ENCODE measurements at places on chromosomes 3 and 15.

DNA sequence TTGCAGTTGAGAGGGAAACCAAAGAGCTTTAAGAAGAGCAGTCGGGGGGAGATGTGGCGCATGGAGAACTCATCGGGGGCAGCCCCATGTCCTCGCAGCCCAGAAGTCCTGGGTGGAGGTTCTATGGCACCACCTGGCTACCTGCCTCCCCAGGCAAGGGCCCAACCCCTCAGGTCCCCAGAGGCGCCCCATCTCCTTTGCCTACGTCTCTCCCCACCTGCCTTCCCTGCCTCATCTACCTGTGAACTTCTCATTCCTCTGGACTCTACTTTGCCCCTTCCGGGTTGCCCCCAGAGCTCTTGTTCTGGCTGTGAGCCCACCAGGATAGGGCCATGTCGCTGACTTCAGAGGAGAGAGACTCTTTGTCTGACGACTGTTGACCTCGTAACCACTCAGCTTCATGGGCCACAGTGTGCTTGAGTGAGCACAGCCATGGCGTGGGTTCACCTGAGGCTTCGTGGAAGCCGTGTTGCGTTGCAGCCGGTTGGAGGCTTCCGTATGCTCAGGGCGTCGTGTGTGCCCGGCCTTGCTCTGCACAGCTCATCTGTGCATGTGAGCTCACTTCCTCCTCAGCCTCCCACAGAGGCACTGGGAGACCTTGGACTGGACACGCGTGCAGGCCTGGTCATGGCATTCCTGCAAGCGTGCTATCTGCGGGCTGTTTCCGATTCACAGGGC lies 13.4 kb downstream of the APBA2 start:
- DNase-seq: no peak

DNA sequence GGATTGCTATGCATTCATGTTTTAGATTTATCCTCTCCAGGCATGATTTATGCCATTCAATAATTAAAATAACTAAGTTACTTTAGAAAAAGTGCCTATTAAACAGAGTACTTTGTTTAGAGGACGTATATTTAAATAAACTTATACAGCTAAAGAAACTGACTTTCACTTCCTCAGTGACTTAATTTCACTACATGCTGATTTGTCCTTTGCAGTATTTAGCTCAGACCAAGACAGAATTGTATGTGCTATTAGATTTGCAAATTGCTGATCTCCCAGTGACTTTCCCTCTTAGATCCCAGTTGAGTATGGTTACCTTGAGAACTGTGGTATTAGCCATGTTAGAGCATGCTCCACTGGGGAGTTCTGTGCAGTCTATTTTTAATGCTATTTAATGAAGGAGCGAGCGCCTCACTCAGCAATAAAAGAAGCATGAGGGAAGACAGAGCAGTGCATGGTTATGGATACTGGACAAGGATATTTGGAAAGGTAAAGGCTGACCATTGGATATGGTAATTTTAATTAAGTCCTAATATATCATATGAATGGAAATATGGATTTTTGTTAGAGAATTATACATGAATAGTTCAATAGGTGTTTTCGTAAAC lies 2.7 kb downstream of the ARPP21 start:
- DNase-seq: no peak

DNA sequence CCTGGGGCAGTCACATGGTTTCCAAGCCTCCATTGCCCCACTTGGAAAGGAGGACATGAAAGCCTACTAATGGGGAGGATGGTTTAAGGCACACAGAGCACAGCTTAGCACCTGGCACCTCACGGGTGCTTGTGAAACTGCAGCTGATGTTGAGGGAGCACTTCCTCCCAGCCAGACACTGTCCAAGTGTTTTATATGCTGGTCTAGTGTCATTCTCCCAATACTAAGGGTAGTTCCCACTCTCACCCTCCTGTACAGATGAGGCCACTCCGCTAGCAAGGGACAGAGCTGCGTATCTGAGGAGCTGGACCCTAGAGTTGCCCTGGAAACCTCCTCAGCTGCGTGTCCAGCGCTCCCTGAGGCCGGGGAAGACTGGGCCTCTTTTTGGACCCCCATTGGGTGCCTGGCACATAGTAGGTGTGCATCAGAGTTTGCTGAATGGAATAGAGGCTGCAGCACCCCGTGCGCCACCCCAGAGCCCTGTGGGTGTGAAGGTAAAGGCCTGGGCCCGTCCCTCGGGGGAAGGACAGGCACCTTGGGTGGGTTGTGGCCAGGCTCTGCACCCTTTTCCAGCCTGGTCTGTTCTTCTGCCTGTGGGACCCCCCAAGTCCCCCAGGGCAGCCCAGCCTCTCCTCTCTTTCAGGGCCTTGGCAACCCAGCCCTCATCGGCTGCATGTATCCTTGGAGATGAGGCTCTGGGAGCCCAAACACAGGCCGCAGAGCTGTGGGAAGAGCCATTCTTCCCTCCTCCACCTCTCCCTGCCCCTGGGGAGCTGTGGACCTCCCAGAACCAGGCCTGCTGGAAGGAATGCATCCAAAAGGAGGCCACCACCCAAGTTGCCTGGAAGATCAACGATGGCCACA lies 31.3 kb downstream of the DNASE1L3 start:
- no peak for DNase-seq

GRCh38 chr15:39427705-39428104 lies 153.2 kb upstream of the THBS1 start:
- DNase-seq: no peak

DNA sequence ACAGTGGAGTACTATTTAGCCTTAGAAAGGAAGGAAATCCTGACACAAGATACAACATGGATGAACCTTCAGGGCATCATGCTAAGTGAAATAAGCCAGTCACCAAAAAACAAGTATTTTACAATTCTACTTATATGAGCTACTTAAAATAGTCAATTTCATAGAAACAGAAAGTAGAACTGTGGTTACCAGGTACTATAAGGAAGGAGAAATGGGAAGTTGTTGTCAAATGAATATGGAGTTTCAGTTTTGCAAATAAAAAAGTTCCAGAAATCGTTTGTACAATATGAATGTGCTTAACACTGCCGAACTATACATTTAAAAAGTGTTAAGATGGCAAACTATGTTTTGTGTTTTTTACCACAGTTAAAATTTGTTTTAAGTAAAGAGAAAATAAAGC lies 26.8 kb downstream of the TRANK1 start:
- no peak for DNase-seq

DNA sequence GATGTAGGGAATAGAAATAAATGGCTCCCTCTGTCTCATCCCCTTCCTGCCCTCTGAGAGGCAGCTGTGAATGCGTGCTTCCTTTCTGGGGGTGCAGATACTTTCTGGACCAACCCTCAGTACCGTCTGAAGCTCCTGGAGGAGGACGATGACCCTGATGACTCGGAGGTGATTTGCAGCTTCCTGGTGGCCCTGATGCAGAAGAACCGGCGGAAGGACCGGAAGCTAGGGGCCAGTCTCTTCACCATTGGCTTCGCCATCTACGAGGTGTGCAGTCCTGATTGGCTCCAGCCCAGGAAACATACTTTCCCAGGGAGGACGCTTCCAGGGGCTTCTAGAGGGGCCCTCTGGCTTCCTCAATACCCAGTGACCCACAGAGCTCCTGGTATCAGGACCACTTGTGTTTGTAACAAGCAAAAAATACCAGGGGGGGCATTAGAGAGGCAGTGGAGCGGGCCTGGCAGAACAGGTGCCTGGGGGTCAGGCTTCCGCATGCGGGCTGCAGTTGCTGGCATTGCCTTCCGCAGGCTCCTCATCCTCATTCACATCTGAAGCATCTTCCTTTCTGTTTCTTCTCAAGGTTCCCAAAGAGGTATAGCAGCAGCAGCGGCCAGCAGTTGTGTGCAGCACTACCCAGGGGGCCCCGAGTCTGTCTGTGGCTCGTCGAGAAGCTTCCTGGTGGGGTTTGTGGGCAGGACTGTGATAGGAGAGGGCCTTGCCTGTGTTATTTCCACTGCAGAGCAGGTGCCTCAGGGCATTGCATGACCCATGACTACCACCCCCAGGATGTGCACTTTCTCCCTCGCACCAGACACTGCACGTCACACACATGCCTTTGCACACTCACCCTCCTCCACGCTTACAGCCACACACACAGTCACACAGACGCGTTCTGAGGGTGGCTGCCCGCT lies 42.5 kb downstream of the CAPN3 start:
- no peak for DNase-seq

DNA sequence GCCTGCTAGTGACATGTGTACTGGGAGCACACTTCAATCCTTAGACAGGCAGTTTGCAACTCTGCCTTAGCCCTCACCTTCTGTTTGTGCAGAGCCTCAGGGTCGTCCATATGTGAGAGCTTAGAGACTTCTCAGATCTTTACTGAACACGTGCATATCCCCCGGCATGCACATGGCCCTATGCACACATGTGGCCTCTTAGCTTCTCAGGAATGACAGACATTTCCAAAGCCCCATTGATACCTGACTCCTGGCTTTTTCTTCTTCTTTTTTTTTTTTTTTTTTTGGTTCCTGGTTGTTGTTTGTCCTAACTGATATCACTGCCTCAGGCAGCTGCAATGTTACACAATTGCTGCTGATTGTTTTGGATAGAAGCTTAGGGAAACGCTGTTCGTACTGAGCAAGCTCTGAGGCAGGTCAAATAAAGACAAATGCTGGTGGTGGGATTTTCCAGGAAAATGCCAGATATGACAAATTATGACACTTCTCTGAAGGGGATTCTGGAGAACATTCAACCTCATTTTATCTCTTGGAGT lies 107.2 kb upstream of the RGMA start:
- DNase-seq: no peak

DNA sequence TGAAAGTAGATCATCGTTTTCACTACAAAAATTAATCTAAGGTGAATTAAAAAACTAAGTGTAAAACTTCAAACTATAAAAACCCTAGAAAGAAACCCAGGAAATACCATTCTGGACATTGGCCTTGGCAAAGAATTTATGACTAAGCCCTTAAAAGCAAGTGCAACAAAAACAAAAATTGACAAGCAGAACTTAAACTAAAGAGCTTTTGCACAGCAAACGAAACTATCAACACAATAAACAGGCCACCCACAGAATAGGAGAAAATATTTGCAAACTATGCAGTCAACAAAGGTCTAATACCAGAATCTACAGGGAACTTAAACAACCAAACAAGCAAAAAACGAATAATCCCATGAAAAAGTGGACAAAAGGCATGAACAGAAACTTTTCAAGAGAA lies 302.0 kb downstream of the CHST2 start:
- DNase-seq: no peak

DNA sequence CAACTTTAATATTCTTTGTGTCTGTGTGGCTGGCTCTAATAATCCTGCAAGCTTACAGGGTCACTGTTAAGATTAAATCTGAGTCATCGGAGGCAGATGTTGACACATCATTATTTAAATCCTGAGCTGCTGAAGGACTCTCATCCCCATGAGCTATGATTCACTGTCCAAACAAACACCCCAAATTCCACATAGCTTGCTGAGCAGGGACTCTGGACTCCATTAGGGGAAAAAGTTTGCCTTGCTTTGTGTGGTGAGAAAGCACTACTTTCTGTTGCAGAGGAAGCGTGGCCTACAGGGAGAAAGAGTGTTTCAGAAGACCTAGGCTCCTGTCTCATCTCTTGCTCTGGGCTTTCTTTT lies 213.7 kb downstream of the PDCD6IP start:
- DNase-seq: no peak

DNA sequence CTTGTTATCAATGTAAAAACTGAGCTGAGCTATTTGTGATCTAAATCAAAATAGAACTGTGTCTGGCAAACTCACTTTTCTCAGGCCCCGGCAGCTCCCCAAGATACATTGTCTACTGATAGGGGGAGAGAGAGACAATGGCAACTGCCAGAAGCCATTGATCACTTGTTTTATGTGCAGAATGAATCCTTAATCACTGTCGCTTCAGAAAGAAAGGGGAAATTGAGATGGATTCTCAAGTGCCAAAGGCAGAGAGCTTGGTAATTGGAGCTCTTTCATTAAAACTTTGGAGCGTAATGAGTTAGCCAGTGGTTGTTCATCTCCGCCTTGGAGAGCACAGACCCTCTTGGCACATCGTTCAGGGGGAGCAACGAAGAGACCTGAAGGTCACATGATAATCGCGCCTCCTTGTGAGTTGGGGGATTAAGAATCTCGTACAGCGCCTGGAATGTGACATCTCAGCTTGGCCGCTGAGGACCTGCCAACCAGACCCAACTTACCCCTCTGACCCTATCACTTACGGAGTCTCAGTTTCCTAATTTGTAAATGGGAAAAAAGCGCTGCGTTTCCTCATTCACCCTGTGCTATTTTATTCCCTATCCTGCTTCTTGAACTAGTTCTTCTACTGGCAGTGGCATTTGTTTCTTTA lies 252.8 kb downstream of the VPS13C start:
- no peak for DNase-seq

DNA sequence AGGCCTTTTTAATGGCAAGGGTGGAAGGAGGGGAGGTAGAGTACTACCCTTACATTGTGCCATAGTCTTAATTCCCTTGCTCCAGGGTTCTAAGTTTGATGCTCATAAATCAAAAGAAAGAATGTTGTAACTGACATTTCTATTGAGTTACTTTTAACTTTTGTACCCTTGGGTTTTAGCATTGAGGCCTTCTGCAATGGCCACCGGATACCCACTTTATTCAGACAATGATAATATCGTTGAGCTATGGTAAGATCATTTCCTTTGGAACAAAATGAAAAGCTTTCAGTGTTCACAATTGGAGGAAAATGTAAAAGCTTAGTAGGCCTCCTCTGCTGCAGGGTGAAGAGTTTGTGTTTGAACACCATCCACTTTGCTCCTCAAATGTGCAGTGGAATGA lies 16.8 kb downstream of the CGNL1 start:
- DNase-seq: no peak

- no peak for DNase-seq
Observed at GRCh38 chr3:161355508-161355907, 15.8 kb downstream of the SPTSSB start.

GRCh38 chr15:69433831-69434230 lies 18.8 kb upstream of the RPLP1 start:
- DNase-seq: no peak

DNA sequence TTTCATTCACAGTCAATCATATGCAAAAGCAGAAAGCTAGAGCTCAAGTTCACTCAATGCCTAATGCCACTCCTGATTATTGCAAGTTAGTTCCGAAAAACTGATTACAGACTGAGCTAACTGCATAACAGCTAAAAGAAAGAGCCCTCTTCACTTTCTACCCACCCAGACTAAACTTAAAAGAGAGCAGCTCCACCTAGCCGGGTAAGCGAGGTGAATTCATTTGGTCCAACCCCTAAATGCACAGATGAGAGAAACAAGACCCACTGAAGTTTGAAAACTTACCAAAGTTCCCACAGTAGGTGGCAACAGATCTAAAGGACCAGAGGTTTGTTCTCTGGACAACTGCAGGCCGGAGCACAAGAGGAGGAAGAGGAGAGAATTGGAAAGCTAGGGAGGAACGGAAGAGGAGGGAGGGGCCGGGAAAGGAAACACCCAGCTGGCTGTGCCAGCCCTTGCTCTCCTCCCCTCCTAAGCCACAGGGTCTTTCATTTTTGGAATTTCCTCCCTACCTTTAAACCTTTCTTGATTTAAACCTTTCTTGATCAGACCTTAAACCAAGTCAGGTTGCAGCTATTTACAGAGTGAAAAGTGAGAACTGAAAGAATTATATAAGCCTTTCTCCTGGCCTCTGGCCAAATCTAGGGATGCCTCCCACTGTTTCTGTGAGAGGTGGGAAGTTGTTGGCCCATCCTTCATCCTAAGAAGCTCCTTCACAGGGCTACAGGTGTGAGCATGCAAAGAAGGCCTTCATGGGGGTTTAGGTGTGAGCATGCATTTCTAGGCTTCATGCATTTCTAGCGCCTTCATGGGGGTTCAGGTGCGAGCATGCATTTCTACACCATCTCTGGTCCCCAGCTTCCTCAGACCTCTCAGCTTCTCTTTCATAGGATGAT lies 114.7 kb upstream of the LMOD3 start:
- DNase-seq: no peak

GRCh38 chr3:140292684-140293083 lies 357.7 kb downstream of the CLSTN2 start:
- no peak for DNase-seq

GRCh38 chr3:81793410-81793809 lies 32.0 kb upstream of the GBE1 start:
- no peak for DNase-seq

All from effector CD4-positive, alpha-beta T cell (primary cell).